Naive B cell (primary cell): ENCODE measurements at places on chromosomes 5 and 9. TPM values are rescaled to one million over a fixed set of nuclear protein-coding genes. Genes with fewer than 3 reads are reported as not detected.

PAPPA gene
- not detected for polyA plus RNA-seq

SLC36A1 gene
- polyA plus RNA-seq: not detected

WHRN gene
- polyA plus RNA-seq: 0.43 TPM

SLC34A1 gene
- polyA plus RNA-seq: not detected

GAS1 gene
- polyA plus RNA-seq: not detected
